ENCODE measurements at places on chromosomes 6 and 20.

DNA sequence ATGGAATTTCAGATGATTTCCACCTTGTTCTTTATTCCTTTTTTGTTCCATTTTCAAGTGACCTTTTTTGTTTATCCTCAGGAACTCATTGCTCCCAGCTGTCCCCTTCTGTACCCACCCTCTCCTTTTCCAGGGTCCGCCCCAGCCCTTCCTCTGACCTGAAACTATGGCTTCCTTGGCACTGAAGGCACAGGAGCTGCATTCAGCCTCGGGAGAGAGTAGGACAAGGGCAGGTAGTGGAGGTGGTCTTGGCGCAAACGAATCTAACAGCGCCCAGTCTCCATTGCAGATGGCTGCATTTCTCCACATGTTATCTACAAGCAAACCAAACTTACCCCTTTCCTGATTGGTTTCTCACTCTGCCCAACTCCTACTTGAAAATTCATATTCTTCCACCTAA is 8.8 kb upstream of the ULBP2 start:
- DNase-seq = no peak

- no peak for DNase-seq
These were observed 52.8 kb downstream of the UST start for GRCh38 chr6:148799647-148800046.

DNA sequence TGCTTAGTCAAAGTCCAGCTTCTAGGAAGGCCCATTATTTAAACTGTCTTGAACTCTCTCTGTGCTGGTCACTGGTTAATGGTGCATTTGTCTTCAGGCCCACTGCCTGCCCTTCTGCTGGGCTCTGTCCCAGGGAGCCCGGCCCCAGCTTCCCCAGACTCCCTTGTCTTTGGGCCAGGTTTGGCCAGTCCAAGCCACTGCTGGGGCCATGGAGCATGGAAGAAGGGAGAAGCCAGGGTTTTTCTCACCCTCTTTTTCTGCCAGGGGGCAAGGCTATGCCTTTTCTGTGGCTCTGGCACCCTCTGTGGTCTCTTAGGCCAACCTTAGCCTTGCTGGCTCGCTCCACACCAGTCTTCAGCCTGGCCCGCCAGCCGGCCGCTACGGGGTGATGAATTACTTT is 390.0 kb upstream of the SULF2 start:
- no peak for DNase-seq

GRCh38 chr6:168715643-168716481 is 274.9 kb downstream of the SMOC2 start:
- no peak for DNase-seq

DNA sequence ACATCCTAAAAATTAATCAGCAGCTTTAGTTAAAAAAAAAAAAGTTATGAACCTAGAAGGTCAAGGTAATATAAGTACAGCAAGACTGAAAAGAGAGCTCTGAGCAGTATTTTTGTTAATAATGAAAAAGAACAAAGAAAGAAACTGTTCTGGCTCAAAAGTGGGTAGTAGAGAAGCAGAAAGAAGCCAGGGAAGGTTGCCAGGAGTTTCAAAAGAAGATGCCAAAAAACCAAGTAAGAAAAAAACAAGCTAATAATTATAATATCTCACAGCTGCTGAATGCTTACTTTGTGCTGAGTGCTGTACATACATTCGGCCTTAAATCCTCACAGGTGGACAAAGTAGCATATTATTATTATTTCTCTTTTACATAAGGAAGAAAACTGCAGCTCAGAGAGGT is 31.9 kb downstream of the NRSN1 start:
- DNase-seq = no peak

DNA sequence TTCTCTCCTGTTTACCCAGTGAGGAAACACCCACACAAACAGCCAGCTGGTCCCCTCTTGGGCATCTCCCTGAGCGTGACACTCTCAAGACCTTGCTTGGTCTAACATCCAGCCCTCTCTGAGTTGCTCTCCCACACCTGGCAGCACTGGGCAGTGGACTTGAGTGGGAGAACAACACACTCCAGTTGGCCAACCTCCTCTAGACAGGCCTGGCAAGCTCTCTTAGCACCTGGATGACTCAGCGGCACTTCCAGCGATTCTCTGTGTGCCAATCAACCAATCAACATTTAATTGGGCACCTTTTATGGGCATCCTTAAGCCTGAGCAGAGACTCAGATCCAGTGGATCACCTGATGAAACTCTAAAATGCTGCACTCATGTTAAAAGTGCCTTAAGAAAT is 76.6 kb upstream of the QKI start:
- DNase-seq = no peak

All from renal pelvis (tissue), 12 donors.